ENCODE measurements at places on chromosomes 13 and 19.

- no peak for DNase-seq
Measured at GRCh38 chr19:14181906-14182305, 24.1 kb downstream of the ADGRL1 start.

- no peak for DNase-seq
Measured at GRCh38 chr13:98769736-98770135, 17.3 kb upstream of the SLC15A1 start.

DNA sequence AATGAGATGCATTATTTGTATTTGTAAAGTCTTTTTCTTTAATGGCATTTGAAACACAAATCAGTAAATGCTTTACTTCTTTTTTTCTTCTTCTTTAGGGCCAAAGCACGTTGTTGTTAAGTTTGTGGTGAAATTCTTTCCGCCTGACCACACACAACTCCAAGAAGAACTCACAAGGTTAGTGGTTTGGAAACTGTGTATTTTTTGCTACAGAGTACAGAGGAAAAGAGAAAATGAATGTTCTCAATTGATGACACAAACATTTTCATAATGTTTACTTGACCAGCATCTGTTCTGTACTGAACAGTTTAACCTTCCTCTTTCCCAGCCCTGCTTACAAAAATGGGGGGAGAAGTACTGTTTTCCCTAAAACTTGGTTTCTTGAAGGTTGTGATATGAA is 190.9 kb upstream of the RNF113B start:
- no peak for DNase-seq

GRCh38 chr19:41327576-41328156 is 17.7 kb downstream of the CCDC97 start:
- DNase-seq = peak; percentile 61

DNA sequence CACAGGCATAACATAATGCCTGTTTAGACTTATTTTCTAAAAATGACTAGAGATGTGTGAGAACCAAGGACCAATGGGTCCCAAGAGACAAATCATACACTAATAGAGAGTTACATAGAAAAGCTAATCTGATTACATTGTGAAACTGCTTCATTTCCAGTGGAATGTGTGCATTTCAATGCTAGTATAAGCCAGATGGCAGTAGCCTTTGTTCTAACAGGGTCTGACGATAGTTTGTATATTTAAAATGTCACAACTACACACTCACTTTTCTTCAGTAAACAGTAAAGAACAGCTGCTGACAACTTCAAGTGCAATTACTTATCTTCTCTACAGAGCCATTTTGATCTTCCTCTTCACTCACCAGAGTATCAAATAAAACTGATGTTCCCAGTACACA is 4.3 kb upstream of the SLITRK5 start:
- DNase-seq = no peak

DNA sequence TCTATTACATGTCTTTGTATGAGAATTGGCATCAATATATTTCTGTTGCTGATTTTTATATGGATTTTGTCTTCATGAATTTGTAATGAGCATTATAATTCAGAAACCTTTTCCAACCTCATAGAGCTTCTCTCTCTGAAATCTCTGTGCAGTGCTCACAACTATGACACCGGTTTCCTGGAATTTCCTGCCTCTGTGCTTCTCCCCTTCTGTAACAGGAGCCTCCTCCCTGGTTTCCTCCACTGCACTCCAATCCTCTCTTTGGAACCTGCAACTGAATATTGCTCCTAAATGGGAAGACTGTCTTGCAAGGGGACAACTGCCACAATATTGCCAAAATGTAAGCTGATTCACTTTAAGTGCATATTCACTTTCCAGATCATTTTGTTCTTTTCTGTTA is 1147.9 kb downstream of the UQCRFS1 start:
- DNase-seq = no peak

- DNase-seq = no peak
Measured at GRCh38 chr13:33740134-33740538, 77.8 kb upstream of the RFC3 start.

- no peak for DNase-seq
Measured at GRCh38 chr13:76950101-76950500, 1.8 kb downstream of the ACOD1 start.

- no peak for DNase-seq
Measured at GRCh38 chr13:93786846-93787489, 560.4 kb downstream of the GPC6 start.

GRCh38 chr13:35468195-35468594 is 8.3 kb downstream of the MAB21L1 start:
- no peak for DNase-seq

DNA sequence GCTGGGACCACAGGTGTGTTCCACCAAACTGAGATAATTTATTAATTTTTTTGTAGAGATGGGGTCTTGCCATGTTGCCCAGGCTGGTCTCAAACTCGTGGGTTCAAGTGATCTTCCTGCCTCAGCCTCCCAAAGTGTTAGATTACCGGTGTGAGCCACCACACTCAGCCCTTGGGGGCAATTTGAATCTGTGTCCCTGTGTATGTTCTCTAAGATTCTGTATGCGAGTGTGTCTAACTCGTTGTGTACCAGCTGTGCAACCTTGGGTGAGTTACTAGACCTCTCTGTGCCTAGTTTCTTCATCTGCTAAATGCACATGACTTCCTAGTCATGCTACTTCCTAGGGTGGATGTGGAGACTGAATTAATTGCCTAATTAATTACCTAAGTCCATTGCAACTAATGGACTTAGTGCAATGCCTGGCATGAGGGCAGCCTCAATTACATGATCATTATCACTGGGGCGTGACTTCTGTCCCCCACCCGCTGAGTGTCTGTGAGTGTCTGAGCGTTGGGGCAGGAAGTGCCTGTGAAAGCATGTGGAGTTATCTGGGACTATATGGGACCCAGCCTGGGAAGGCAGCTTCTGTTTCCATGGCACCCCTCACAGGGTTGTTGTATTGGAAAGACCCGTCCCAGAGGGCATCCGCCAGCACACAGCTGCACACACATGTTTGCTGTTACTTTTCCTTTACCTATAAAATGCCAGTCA is 1.8 kb upstream of the NCCRP1 start:
- DNase-seq = no peak

DNA sequence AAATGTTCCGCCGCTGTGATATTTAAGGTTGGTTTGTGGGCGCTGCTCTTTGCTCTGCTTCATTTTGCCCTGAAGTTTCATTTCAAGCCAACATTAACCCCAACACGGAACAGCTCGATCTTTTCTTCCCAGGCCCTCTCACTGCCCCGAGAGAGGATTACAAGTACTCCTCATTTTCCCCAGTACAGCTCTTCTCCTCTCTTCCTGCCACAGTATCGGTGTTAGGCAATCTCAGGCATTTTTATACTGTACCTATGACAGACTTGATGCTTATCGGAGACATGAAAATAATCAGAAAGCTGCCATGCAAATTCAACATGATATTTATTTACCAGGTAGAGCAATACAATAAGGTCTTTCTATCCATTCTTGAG is 1.3 kb upstream of the EDNRB start:
- no peak for DNase-seq

- DNase-seq = no peak
Measured at GRCh38 chr13:31790992-31791391, 51.7 kb downstream of the RXFP2 start.

DNA sequence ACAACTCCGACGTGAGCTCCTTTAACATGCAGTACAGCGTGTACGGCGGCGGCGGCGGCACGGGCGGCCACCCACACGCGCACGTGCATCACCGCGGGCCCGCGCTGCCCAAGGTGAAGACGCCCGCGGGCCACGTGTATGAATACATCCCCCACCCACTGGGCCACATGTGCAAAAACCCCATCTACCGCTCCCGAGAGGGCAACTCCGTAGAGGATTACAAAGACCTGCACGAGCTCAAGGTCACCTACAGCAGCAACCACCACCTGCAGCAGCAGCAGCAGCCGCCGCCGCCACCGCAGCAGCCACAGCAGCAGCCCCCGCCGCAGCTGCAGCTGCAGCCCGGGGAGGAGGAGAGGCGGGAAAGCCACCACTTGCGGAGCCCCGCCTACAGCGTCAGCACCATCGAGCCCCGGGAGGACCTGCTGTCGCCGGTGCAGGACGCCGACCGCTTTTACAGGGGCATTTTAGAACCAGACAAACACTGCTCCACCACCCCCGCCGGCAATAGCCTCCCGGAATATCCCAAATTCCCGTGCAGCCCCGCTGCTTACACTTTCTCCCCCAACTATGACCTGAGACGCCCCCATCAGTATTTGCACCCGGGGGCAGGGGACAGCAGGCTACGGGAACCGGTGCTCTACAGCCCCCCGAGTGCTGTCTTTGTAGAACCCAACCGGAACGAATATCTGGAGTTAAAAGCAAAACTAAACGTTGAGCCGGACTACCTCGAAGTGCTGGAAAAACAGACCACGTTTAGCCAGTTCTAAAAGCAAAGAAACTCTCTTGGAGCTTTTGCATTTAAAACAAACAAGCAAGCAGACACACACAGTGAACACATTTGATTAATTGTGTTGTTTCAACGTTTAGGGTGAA is 6.6 kb downstream of the SLITRK5 start:
- no peak for DNase-seq

DNA sequence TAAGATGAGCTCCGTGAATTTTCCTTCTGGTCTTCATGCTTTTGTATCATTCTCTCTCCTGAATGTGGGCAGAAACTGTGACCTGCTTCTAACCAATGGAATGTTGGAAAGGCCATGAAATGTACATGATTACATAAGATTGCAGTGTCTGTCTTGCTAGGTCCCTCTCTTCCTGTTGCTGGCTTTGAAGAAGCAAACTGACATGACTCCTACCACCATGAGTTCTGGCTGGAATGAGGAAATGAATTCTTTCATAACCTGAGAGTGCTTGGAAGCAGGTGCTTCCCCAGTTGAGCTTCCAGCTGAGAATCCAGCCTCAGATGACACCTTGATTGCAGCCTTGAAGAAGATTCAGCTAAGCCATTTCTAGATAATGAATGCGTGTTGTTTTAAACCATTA is 275.0 kb upstream of the MIR17HG start:
- no peak for DNase-seq

GRCh38 chr19:55493052-55493644 is 4.9 kb downstream of the SSC5D start:
- DNase-seq = no peak

DNA sequence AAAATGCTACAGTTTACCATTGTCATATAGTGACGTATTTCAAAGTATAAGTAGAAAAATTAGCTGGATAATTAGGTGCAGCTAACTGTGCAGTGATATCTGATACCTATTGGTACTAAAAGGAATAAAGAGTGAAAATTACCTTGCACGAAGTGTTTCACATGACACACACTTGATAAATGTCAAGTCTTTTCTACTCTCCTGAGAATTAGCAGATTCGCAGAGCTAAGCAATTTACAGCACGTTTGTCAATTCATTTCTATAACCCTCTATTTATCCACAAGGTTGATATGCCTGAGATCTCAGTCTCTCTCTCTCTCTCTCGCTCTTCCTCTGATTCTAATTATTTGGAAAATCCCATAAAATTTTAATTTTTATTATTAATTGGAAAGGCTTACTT is 1109.0 kb downstream of the EFNB2 start:
- no peak for DNase-seq

- no peak for DNase-seq
Measured at GRCh38 chr13:97880311-97880675, 73.2 kb upstream of the IPO5 start.

DNA sequence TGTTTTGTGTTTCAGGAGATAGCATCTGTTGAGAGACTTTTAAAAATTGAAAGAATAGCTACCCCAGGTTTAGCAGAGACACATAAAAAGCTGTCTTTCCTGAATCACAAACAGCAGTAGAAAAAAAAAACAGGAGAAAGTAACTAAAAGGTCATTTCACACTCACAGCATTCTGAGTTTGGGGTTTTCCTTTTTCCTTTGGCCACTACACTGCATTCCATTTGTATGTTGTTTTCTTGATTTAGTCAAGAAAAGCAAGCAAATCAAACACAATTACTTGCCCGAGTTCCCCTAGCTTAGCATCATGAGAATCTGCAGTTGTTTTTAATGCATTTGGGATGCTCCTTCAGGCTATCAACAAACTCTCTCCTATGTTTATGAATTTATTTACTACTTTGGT is 161.0 kb downstream of the KCTD12 start:
- no peak for DNase-seq

GRCh38 chr19:38870612-38871011 is 7.5 kb downstream of the RINL start:
- DNase-seq = no peak

DNA sequence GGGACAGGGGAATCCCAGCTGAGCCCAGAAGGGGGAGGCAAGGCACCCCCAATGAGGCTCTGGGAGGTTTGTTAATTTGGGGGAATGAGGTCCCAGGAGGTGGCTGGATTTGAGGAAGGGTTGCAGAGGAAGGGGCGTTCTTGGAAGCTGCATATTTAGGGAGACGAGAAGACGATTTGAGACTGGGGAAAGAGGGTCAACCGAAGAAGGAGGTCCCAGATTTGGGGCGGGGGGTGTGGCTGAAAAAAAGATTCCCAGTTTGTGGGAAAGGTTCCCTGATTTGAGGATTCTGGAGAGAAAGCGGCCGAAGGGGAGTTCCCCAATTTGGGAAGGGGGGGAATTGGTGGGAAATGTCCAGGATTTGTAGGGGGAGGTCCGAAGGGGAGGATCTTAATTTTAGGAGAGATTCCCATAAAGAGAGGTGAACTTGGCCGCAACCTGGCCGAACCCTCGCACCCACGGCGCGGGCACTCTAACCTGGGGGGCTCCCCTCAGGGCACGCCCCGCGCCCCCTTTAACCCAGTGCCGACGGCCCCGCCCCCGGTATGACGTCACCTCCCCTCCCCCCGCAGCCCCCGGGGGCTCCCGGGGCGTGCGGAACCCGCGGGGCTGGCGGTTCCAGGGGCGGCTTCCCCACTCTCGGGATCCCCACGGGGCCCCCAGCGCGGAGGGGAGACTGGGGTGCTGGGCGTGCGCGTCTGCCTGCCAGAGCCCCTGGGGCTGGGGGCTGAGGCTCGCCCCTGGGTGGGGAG is 1.2 kb downstream of the PTPRS start:
- no peak for DNase-seq
